ENCODE measurements at places on chromosomes 7 and 10.

- peak; percentile 63 for DNase-seq
Observed at GRCh38 chr10:31930023-31930751, 1.6 kb upstream of the ARHGAP12 start.

- no peak for DNase-seq
Observed at GRCh38 chr7:155810770-155811559, 1.3 kb downstream of the SHH start.

GRCh38 chr10:44725404-44725803 is 185.7 kb upstream of the TMEM72 start:
- no peak for DNase-seq

GRCh38 chr7:156560075-156560474 is 80.5 kb upstream of the RNF32 start:
- no peak for DNase-seq

- no peak for DNase-seq
Observed at GRCh38 chr7:7499892-7500291, 35.8 kb downstream of the COL28A1 start.

GRCh38 chr10:14250496-14251076 is 80.1 kb downstream of the FRMD4A start:
- DNase-seq, result no peak

- no peak for DNase-seq
Observed at GRCh38 chr10:43131906-43132305, 6.3 kb upstream of the CSGALNACT2 start.

DNA sequence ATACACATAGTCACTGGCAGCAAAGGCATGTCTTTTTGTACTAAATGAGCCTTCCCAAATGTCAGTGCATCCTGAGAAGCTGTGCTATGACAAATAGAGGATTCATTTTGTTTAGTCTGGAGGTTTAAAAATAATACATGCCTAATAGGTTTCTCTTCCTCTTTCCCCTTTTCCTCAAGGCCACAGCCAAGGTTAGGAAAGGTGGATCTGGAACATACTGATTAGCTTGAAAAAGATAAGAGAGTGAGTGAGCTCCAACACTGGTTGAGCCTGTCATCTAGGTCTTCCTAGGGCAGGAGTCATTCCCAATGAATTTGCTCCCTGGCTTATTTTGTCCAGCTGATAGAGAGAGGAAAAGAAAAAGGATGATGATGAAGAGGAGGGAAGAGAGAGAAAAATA is 14.4 kb upstream of the SP4 start:
- no peak for DNase-seq

DNA sequence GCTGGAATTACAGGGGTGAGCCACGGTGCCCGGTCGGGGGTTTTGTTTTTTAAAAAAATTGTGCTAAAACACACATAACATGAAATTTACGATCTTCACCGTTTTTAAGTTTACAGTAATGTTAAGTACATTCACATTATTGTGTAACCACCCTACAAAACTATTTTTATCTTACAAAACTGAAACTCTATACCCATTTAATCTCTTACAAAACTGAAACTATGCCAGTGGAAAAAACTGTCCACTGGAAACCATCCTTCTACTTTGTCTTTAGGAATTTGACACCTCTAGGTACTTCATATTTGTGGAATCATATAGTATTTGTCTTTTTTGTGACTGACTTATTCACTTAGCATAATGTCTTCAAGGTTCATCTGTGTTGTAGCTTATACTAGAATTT is 1.0 kb upstream of the PSMC2 start:
- DNase-seq, result no peak

DNA sequence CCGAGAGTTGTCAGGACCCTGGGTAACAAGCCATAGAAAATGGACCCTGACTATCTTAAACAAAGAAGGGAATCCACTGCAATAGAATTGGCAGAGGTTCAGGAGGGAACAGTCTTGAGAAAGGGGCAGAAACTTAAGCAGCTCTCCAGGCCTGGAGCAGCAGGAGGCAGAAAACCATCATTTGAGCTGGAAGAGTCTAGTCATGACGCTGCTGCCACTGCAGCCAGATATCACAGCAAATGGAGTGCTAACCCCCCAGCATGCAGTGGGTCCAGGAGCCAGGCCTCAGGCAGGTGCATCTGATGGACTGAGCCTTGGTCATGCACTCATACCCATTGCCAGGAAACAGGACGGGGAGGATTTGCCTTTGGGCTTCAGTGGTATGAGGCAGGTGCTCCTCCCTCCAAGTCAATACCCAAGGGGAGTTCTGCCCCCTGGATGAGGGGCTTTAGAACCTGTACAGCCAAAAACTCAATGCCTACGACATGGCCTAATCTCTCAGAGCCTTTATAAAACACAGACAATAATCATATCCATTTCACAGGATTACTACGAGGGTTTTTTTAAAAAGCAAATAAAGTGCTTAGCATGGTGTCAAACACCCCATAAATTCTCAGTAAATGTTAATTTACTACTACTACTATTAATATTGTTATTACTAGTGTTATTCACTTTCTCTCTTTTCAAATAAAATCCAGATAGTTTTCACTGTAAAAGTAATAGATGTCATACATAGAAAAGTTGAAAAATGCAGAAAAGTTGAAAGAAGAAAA is 30.7 kb downstream of the DUSP5 start:
- no peak for DNase-seq

- DNase-seq, result no peak
Observed at GRCh38 chr10:59631882-59632807, 77.5 kb downstream of the SLC16A9 start.

DNA sequence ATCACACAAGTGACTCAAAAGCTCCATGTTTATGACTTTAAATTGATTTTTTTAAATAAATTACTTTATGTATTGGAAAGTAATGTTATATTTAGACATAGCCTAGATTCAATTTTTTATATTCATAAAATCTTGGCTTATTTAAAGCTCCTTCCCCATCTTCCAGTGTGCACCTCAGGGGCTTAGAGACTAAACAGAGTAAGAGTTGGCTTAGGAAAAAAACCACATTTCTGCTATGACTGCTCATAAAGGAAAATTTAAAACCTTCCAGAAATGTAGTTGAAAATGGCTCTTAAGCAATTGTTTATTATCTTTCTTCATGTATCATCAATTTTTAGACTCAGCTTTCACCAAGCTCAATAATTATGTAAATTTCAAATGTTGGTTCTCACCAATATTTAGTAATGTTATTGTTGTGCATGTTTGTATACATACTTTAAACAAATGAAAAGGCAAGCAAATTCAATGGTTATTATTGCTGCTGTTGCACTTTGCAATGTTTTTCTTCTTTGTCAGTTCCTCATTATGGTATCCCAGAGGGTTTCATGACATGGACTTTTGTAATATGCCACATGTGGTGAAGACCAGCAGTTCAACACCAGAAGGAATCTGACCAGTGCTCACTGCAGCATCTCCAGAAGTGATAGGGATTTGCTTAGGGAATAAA is 700.1 kb upstream of the ANKRD30A start:
- no peak for DNase-seq

DNA sequence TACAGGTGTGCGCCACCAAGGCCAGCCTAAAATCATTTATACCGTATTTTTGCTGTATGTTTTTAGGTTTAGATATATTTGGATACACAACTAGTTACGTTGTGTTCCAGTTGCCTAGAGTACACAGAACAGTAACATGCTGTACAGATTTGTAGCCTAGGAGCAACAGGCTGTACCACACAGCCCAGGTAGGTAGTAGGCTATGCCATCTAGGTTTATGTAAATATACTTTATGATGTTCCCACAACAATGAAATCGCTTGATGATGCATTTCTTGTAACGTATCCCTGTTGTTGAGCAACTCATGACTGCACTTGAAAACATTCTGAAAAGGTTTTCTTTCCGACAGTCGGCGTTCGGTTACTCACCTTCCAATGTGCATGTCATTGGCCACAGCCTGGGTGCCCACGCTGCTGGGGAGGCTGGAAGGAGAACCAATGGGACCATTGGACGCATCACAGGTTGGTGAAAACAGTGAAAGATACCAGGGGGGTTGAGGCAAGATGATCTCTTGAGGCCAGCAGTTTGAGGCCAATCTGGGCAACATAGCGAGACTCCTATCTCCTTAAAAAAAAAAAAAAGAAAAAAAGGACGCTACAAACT is 7.7 kb downstream of the PNLIP start:
- DNase-seq, result no peak

DNA sequence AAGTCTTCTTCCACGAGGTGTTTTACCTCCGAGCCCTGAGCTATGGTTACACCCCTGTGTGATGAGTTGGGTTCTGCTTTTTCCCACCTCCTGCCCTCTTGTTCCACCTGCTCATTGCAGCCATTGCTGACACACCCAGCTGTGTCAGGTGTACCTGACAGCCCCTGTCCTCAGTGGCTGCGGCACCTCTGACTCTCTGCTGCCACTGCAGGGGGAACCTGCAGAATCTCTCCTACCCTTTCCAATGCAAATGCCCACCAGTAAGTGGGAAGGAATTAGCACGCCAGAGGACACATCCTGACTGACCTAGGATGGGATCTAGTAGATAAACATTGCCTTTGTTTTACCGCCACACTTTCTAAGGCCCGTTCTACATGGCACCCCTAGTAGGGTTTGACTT is 600.9 kb upstream of the MKI67 start:
- no peak for DNase-seq

DNA sequence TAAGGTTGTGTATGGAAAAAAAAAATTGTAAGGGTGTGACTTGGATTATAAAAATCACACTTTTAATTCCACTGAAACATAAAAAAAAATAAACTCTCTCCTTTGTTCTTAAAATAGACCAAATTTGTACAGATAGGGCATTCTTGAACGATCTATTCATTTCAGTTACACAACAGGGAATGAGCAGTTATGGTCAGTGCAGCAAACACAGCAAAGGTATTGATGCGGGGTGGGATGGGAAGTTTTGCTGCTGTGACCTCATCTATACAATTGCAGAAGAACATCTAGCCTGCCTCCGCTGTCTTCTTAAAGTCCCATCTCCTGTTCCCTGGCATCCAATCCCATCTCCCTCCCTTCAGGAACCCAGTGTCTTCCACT is 580.2 kb downstream of the SUGCT start:
- DNase-seq, result no peak

GRCh38 chr7:140330128-140330527 is 68.2 kb downstream of the SLC37A3 start:
- no peak for DNase-seq

- no peak for DNase-seq
Observed at GRCh38 chr7:131733604-131734003, 177.2 kb upstream of the PODXL start.

DNA sequence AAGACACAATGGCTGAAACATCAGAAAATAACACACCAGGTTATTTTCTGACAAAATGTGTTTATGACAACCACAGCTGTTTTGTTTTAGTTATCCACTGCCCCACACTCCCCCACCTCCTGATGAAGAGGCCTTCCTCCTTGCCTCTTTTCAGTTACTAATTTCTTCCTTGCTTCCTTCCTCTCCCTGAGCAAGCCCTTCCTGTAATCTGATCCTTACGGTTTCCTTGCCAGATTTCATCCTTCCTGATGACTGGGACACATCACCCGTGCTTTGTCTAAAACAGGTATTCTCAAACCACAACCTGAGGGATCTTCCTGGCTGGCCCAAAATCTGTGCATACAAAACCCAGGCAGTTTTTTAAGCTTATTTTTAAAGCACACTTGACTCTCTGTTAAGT is 39.4 kb downstream of the CHST15 start:
- no peak for DNase-seq

- DNase-seq, result no peak
Observed at GRCh38 chr7:129351320-129351719, 82.9 kb upstream of the STRIP2 start.

GRCh38 chr10:21894648-21895342 is 108.7 kb downstream of the DNAJC1 start:
- DNase-seq, result no peak

DNA sequence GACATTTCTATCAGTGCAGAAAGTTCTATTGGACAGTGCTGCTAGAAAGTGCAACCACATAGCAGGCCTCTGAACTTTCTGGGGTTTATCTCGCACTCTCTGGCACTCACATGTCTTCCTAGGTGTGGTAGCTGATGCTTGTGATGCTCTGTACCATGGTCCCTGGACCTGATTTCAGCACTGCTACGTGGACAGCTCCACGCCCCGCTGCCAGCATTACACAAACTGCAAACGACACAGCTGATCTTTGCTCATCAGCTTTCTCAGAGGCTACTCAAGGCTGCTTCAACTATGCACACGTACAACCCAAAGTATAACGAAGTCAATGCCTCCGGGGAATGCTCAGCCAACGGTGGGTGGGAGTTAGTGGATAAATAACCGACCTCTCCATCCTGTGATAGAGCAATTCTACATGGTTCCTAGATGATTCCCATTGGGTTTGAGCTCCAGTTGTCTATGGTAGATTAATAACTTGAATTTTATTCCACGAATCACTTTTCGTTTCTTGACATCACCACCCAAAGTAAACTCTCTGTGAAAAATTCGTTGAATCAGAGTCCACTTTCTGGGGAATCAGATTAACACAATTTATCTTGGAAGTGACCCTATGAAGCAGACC is 302.5 kb downstream of the ACTR3B start:
- no peak for DNase-seq

DNA sequence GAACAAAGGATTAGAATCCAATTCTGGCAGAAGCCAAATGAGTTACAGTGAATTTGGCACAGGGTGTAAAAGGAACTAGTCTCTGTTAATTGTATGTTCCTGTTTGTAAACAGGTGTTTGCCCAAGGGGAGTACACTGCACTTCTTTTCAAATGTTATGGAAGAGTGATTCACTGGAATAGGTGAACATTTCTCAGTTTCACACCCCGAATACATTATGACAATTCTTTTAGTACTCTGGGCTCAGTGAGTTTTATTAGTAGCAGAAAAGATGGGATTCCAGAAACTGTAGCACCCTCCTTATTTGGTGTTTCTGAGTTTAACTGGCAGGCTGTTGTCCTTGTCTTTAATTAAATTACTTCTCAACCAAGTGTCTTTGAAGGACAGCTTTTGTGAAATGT is 329.2 kb downstream of the BBS9 start:
- DNase-seq, result no peak

GRCh38 chr7:127887631-127888030 is 143.6 kb downstream of the LRRC4 start:
- no peak for DNase-seq

DNA sequence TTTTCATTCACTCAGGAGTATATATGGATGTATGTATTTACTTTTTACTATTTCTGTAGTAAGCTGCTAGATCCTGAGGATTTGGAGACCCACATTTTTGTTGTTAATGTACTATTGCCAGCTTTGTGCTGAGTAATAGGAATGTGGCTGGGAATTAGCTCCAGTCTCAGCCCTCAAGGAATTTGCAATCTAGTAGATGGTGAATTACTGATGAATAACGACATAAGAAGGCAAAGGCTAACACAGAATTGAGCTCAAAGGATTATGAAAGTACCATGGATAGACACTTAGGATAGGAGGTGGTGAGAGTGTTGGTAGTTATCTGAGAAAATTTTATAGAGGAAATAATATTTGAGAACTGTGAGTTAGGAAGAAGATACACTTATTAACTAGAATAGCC is 19.9 kb downstream of the CASD1 start:
- DNase-seq, result no peak

DNA sequence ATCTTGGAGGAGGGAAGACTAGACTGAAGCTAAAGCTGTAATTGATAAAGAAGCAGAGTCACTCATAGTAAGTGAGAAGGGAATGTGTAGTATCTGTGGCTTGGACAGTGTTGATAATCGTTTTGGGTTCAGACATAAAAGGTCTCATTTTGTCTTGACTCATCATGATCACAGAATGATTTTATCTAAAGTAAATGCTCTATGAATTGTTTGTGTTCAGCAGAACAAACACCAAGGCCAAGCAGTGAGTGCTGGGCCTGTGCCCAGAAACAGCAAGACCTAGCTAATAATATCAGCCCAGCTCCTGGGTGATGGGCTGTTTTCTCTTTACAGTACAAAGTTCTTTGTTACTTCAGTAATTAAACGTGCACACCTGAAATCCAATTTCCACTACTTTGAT is 26.7 kb upstream of the CD36 start:
- no peak for DNase-seq

GRCh38 chr10:104608091-104608828 is 32.8 kb upstream of the SORCS3 start:
- DNase-seq, result no peak

Data from activated CD4-positive, alpha-beta T cell treated with anti-CD3 and anti-CD28 coated beads, Interleukin-2, amount 50 U/mL, for 16 hours (primary cell).